HS-27A (cell line): ENCODE measurements at places on chromosomes 1 and 21.

DNA sequence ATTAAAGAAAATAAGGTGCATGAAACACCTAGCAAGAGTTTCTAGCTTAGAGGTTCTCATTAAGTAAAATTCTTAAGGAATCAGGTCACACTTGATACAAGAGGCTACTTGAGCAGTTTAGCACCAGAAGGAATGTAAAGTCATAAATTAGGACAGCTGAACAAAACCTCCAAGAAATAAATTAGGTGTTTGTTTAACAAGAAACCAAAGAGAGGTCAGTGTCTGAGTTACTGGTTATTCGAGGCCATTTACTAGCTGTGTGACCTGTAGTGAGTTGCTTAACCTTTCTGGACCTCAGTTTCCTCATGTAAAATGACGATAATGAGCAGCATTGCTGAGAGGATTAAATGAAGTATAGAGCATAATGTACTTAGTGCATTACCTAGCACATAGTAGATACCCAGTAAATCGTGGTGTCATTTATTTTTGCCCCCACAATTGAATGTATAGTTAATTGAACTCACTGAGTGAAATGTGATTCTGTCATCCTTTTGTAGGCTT, 908 bp upstream of the ELK4 start:
- no peak for DNase-seq

- DNase-seq, result no peak
These were observed 375.3 kb upstream of the C1orf87 start for GRCh38 chr1:60448850-60449249.

GRCh38 chr1:173864179-173864867, 3.5 kb downstream of the GAS5 start:
- DNase-seq, result no peak

DNA sequence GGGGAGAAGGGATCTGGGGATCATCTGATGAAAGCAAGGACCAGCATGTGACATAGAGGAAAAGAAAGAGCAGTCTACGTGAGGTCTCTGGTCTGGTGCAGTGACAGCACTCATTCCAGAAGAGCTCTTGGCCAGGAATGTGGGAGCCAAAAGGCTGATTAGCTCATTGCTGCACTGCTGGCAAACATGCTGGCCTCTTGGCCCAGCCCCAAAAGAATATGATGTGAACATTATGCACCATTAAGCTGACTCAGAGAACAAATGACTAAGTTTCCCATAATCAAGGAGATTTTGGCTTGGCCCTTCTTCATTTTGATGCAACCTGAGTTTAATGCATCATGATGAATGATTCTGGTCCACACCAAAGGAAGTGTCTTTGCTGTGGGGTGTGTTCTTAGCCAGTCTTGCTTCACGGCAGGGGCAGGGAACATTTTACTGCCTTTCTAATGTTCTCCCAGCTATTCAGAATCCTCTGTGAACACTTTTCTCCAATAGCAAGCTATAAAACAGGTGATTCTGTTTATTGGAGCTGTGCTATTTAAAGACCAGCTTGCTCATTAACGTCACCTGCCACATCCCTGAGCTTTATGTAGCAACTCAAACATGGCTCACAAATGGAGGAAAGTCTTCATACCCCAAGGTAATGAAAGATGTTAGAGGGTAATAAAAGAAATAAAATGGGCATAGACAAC, 55.1 kb downstream of the PCBP3 start:
- peak; percentile 19 for DNase-seq

- no peak for DNase-seq
These were observed 628.7 kb downstream of the PTPRU start for GRCh38 chr1:29865051-29865450.

GRCh38 chr1:167878372-167879160, 35.4 kb downstream of the ADCY10 start:
- no peak for DNase-seq

DNA sequence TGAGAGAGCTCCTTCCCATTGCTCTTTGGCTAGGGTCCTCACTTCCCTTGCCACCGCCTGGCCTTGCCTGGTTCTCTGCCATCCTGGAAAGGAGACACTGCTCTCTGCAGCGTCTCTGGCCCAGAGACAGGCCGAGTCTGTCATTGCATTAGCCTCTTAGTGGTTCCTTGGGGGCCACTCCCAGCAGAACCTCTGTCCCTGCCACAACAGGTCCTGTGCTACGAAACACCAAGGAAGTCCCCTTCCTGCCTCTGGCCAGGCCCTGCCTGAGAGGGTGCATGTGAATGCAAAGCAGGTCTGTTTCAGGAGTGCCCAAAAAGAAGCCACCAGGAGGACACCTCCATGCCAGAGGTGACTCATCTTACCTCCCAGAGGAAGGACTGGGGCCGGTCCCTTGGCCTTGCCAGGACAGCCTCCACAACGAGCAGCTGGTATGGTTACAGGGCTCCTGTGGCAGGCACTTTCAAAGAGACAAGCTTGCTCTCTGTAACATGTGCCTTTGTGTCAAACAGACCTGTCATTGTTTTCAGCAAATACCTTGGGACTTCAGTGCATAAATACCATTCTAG, 59.6 kb downstream of the VPS26C start:
- DNase-seq, result no peak
